G401 (cell line): ENCODE measurements at places on chromosomes 6 and 20.

GRCh38 chr6:122388945-122389344 lies 10.5 kb upstream of the HSF2 start:
- DNase-seq: no peak

DNA sequence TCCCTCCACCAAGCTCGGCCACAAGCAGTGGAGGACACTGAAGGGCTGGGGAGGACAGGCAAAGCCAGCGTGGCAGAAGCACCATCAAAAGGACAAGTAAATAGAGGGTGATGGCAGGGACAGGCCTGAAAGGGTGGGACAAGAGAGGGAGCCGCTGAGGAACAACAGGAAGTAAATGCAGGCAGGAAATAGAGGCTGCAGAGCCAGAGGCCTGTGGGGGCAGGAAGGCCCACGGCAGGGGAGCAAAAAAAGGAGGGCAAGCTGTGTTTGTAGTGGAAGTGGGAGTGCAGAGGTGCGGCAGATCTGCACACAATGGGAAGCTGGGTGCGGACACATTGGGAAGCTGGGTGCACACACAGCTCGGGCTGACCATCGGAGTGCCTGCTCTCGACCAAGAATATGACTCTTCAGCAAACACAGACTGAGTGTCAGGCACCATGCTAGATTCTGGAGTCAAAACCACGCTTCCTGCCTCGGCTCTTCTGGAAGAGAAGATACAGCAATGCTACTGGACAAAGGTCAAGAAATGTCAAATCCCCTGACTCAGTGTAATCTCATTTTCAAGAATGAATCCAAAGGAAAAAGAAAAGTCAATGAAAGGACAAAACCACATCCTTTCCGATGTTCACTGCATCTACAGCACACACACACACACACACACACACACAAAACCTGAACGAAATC lies 40.4 kb upstream of the RAB22A start:
- no peak for DNase-seq

DNA sequence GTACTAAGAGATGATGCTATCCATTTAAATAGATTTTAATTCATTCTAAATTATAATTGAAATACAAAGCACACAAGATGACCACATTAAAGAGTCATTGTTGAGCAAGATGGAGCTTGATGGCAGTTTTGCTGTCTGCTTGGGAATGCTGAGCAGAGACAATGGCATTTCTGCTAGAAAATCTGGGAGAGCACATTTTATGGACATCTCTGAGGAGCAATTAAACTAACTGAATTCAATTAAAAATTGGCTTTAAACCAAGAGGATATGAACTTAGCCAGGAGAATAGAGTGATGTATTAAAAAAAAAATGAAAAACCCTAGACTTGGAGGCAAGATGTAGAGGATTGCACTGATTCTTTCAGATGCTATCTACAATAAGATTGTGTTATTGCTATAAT lies 19.1 kb upstream of the ADGRB3 start:
- no peak for DNase-seq

- no peak for DNase-seq
Measured at GRCh38 chr20:51512645-51513044, 29.9 kb downstream of the NFATC2 start.

DNA sequence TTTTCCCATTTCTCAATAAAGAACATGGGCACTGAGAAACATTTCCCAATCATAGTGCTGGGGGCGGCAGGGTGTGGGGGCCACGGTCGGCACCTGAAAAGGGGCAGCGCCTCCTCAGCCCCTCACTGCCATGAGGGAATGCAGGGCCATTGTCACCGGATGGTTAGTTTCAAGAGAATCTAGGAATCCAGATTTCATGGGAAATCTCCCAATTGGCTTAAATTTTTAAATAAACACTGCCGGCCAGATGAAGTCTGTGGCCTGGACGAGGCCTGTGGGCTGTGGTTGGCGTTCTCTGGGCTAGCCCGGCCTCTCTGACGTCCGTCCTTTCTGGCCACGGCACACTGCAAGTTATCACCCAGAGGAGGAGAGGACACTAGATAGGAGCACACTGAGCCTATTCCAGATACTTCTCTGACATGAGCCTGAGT lies 25.6 kb downstream of the MANBAL start:
- DNase-seq: no peak

DNA sequence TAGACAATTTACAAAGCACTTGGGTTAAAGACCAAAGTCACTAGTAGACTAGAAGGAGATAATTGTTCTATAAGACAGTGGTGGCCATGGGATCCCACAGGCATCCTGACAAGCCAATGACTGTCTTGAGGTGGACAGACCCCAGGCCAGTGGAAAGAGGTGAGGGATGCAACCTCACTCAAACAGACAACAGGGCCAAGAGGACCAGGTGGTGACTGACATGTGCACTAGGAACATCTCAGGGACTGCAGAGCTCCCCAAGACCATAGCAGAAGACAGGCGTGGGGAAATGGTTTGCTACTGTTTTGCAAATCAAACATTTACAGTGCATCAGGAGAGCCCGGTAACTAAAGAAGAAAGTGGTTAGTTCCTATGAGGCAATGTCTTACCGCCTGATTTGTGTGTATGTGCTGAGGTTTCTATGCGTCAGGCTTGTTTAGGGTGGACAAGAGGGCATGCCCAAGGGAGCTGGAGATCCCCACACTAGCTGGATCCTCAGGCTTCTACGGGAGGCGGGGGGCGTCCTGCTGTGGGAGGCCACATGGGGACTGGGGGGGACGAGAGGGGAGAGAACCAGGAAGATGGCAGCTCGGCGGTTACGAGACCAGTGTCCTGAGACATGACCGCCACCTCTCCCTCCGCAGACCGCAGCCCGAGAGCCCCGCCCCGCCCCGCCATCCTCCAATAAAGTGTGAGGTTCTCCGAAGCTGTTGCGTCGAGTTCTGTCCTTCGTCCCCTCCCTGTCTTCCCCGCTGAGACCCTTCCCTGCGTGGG lies 623 bp upstream of the MRPS26 start:
- DNase-seq: peak; percentile 91

GRCh38 chr20:33675136-33675959 lies 1.1 kb upstream of the NECAB3 start:
- no peak for DNase-seq

- DNase-seq: no peak
Measured at GRCh38 chr20:43375591-43375990, 82.1 kb upstream of the SRSF6 start.

DNA sequence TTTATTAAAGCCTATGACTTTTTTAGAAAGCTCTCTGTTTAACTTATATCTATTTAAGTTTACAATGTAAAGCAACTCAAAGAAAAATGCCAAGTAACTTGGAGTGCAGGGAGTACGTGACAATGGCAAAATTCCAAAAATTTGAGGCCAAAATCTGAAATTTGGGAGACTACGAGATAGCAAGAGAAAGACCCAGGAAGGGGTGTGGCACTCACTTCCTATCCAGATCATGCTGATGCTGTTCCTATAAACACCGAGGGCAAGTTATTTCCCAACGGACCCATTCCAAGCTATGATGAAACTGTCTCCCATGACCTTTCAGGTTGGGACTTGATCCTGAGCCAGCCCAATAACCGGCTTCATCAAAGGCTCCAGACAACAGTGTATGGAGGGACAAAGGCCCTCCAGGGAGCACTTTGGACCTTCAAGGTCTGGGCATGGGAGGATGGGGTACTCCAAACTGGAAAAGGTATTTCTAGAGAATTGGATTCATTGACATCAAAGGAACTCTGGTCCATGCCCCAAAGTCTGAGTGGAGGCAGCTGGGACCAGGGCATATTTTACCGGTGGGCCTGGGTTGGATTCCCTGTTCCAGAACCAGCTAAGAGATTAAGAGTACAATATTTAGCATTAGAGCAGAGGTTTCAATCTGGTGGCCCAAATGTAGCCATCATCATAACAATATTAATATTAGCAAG lies 15.7 kb upstream of the SLC13A3 start:
- no peak for DNase-seq

GRCh38 chr6:69881322-69882151 lies 15.2 kb downstream of the COL19A1 start:
- no peak for DNase-seq

DNA sequence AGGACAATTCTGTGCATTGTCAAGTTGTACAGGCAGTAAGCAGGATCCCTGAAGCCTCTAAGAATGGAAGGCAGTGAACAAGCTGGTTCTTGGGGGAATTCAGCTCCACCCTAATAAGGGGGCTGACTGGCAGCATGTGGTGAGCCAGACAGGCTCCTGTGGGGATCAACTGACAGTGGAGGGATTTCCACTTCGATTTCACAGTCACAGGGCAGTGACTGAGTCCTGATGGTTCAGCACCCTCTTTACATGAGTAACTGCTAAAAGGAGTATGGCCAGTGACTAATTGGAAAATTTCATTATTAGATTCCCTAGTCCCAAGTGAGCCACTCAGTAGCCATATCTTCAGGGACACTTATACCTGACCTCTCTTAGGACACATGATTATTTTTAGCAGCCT lies 78.4 kb downstream of the NDUFAF5 start:
- DNase-seq: no peak

GRCh38 chr6:16199804-16200203 lies 38.6 kb upstream of the GMPR start:
- DNase-seq: peak; percentile 50

DNA sequence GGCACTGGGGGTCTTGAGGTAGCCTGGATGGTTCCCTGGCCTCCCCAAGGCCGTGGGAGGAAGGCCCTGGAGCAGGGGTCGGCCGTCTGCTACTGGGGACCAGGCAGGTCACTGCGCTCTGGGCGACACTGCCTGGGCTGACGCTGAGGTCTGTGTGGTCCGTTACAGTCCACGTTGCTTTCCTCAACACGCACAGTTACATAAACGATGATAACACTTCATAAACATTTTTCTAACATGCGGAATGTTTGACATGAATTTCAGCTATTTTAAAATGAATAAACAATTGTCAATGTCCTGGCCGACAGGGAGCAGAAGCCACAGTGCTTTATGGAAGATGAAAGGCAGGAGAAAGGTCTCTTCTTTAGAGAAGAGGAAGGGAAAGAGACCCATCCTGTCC lies 10.2 kb upstream of the RBBP8NL start:
- no peak for DNase-seq

GRCh38 chr6:16752206-16752866 lies 8.9 kb downstream of the ATXN1 start:
- DNase-seq: no peak

- DNase-seq: no peak
Measured at GRCh38 chr6:1463751-1464426, 74.5 kb downstream of the FOXF2 start.

DNA sequence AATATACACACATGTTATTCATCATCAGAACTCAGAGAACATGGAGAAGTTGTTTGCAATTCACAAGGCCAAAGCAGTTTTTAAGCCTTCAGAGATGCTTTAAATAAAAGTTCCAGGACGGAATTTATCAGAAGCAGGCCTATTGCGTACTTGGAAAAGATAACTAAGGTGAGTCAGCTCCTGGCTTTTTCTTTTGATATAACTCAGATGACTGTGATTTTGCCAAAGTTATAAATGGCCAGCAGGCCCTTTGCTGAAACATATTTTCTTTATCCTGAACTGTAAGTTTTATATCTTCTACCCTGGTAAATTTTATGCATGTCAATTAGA lies 55.0 kb upstream of the PLCB1 start:
- no peak for DNase-seq

DNA sequence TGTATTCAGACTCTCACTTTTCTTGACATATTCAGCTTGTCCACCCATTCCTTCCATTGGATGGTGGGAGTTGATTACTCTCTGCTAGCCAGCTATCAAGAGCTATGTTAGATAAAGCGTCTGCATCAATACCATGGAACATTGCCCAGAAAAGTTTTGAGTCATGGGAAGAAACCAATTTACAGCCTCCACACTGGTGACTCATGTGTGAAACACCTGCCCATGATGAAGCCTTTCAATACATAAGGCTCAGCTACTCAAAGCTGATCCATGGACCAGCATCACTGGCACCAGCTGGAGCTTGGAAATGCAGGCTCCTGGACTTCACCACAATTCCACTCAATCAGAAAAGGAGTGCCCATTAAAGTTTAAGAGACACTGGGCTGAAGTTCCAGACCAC lies 16.1 kb downstream of the PLA2G7 start:
- no peak for DNase-seq

- DNase-seq: no peak
Measured at GRCh38 chr20:32514760-32515159, 70.4 kb downstream of the NOL4L start.

DNA sequence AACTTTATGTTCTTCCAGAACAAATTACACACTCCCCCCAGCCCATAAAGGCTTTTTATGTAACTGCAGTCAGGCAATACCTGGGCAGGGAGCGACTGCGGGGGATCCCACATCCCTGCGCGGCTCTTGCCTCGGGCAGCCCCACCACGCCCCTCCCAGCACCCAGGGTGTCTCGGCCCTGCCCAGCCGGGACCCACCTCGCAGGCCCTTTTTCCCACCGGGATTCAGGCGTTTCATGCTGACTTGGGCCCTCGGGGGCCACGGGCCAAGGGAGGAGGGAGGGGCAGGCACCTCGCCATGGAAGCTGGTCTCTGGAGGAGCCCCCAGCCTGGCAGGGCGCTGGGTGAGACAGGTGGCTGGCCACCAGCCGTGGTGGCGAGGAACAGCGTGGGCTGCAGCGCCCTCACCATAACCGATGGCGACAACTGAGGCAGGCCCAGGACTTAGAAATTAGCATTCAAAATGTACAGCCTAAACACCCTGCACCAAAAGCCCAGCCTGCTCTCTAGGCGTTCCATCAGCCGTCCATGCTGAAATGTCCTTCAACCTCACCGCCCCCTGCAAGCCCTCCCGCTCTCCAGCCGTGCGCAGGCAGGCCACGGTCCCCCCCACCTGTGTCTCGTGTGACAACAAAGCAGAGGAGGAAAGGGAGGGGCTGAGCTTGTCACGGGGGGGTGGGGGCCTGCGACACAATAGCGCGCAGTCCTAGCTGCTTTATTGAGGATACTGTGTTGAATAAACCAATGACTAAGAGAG lies 15.1 kb upstream of the FOXC1 start:
- DNase-seq: no peak

DNA sequence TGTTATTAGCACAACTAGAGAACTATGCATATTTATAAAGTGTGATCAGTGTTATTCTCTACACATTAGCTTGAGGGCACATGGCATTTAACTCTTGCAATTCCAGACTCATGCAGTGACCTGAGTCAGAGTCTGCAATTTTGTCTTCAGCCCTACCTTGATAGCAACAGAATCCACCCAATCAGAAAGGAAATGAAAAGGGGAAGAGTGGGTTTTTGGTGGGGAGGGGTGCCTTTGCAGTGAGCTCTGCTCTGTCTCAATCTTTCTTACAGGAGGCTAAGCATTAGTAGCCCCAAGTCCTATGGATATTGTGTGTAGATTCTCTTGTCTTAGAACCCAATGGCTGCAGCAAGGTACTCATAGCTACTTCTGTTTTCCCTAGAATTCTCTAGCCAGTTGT lies 489.2 kb downstream of the DHX35 start:
- no peak for DNase-seq
